ENCODE measurements at places on chromosomes 6 and 20.
A peak's percentile ranks its signal among the peaks of the same experiment; 100 is the strongest.

- peak; percentile 28 for DNase-seq
Measured at GRCh38 chr20:38833154-38833856, 27.8 kb downstream of the PPP1R16B start.

DNA sequence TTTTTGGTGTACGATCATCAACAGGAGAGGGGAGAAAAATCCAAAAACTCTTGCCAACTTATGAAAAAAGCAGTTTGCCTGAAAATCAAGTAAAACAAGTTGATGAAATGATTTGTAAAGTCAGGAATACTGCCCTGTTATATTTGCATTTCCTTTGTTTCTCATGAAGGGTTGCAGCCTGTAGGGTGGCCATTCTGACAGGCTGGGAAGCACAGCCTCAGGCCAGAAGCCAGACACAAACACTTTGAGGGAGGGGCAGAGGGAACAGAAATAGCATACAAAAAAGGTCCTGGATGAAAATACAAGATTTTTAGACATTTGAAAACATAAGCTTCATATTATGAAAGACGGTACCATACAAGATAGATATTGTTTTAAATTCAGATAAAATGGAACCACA, 109.8 kb downstream of the DTNBP1 start:
- no peak for DNase-seq

DNA sequence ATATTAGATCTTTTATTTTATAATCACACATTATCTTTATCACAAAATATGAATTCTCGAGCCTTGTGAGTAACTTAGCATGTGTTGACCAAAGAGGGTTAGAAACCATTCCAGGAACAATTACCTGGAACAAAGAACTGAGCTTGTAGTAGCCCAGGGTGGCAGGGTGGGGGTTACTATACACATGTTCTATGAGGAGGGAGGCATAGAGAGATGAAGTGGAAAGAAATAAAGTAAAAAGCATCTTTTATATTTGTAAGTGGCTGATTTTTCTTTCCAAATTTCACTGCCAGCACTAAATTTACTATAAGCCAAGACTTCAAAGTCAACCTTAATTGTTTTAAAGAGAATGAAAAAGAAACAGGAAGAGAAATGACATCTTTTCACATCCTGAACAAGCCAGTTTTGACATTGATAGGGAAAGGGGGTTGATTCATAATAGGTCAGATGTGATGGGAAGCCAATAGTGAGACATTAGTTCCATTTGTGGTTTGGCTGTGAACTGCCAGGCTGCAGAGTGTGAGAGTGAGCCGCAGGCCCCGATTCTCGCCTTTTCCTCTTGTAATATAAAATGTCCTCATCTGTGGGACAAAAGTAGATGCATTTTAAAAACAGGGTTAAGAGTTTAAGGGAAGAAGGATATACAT, 52.7 kb upstream of the MYB start:
- peak; percentile 25 for DNase-seq

DNA sequence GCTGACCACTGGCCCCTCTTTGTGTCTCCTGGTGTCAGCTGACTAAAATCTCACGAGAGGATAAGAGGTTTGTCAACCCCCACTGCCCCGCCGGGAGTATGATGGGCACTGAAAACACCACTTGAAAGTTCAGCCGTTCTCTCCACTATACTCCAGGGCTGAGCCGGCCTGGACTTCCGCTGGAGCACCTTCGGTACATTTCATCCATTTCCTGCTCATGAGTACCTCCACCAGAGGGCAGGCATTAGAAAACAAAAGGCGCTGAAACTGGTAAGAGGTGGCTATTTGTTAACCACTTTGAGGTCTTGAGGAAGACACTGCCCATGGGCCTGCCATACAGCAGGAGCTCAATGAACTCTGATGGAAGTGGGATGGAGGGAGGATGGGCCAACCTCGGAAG, 17.9 kb upstream of the ANKRD60 start:
- DNase-seq: no peak

GRCh38 chr6:118902726-118903125, 8.8 kb downstream of the ASF1A start:
- DNase-seq: no peak

- DNase-seq: no peak
Measured at GRCh38 chr20:44455126-44455525, 20.5 kb upstream of the TTPAL start.

GRCh38 chr6:33317419-33317668, 200 bp downstream of the ZBTB22 start:
- DNase-seq: no peak

DNA sequence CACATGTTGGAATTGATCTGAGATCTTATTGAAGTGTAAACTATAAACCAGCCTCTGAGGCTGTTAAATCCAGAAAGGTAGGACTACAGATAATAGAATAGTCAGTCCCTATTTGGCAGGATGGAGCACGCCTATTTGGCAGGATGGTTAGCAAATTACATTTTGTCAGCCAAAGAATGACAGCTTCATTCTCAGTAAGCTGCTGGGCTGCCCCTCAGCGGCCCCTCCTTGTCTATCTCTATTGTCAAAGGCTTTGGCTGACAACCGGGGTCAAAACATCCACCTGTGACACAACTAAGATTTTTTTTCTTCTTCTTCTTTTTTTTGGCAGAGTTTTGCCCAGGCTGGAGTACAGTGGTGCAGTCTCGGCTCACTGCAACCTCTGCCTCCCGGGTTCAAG, 123.4 kb upstream of the ECI2 start:
- DNase-seq: no peak

- peak; percentile 39 for DNase-seq
Measured at GRCh38 chr6:139027620-139028182, 844 bp upstream of the ABRACL start.

DNA sequence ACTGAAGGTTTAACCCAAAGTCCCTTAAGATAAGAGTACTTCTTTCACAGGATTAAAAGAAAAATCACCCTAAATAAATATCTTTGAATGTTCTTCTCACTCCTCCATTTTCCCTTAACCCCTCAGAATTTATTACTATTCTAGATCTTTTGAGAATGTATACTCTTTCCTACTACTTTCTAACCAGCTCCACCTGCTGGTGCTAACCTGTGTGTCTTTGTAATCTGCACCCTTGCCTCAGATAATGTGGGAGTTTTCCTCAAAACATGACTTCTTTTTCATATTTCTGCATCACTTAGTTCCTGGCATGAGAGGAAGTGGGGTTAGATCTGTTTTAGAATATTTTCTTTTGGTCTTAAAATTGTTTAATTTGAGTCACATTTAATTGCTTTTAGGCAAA, 394.2 kb downstream of the BMP2 start:
- DNase-seq: no peak

DNA sequence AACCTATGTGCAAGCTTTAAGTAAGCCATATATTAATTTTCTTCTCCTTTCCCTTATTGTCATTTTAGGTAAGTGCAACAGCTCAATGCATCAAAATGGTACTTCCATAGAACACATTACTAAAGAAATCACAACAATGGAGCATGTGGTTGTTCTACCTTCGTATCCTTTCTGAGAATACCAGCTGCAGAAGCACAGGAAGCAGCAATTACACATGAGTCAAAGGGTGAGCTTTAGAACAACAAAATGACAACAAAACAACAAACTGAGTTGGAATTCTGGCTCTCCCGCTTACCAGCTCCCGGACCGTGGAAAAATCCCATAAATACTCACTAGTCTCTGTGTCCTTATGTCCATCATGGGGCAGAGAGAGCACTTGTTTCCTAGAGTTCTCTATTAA, 108.9 kb downstream of the BCAS1 start:
- DNase-seq: no peak

DNA sequence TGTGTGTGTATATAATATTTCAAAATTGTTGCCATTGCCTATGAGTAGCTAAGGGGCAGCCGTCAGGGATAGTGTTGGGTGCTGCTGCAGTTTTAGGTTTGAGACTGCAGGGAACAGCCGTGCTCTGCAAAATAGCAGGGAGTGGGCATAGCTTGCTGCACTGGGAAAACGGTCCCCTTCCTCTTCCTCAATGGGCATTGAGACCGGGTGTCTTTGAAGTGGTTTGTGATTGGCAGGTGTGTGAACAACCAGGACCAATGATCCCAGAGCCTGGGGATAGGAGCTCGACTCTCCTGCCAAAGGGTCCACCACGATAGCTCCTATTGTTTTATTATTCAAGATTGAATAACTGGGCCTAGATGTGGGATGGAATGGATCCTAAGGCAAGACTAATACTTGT, 5.1 kb upstream of the EBF4 start:
- DNase-seq: no peak

DNA sequence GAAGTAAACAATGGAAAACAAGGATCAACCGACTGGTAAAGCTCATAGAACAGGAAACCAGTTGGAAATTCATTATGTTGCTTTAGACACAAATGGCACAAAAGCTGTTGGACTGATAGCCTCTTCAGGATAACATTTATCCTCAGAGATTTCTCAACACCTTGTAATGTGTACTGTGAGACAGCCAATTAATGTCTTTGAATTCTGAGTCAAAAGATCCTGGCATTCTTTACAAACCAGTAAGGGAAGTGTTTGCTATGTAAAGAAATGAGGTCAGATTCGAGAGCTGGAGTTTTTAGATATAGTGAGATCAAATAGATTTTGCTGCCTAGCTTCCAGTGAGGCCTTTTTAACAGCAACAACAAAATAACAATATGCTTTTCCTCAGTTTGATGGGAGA, 439.2 kb downstream of the C6orf118 start:
- DNase-seq: no peak

DNA sequence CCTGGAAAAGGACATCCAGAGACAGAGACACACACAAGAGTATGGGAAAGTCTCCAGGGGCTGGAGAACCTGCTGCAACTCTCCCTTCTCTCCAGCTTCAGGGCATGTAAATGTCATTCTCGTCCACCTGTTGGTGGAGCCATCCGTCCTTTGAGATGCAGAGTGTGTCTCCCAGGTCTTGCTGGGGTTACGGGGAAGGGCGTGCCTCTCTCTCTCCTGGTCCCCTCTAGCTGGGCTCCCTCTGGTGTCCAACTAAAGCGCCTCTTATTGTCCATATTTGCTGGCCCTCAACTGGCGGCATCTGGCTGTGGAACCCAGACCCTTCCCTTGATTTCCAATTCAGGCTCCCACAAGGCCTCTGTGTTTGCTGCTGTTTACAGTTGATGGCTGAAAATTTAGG, 244.1 kb downstream of the BMP7 start:
- DNase-seq: no peak

GRCh38 chr20:16490696-16491095, 82.6 kb downstream of the KIF16B start:
- no peak for DNase-seq

DNA sequence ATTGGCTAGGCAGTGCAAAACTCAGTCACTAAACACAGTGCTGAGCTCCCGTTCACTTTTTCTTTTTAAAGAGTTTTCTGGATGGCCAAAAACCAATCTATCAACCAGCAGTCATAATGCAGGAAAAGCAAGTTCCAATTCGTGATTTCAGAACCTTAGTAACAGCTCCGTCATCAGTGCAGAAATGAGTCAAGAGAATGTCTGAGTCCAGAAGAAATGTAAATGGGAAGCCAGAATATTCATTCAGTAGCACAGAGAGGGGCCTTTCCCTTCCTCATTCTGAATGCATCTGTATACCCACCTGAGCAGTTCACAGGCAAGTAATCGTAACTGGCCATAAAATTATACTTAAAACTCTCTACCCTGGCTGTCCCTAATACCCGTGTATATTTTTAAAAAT, 20.4 kb downstream of the HUS1B start:
- no peak for DNase-seq

DNA sequence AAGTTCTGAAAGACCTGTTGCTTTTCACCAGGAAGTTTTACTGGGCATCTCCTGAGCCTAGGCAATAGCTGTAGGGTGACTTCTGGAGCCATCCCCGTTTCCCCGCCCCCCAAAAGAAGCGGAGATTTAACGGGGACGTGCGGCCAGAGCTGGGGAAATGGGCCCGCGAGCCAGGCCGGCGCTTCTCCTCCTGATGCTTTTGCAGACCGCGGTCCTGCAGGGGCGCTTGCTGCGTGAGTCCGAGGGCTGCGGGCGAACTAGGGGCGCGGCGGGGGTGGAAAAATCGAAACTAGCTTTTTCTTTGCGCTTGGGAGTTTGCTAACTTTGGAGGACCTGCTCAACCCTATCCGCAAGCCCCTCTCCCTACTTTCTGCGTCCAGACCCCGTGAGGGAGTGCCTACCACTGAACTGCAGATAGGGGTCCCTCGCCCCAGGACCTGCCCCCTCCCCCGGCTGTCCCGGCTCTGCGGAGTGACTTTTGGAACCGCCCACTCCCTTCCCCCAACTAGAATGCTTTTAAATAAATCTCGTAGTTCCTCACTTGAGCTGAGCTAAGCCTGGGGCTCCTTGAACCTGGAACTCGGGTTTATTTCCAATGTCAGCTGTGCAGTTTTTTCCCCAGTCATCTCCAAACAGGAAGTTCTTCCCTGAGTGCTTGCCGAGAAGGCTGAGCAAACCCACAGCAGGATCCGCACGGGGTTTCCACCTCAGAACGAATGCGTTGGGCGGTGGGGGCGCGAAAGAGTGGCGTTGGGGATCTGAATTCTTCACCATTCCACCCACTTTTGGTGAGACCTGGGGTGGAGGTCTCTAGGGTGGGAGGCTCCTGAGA, at the start of gene HFE:
HFE (plus strand) TSS at position 146 of the 832 bp plus-strand sequence; CDS start at position 158, 12 bp downstream.
- peak; percentile 13 for DNase-seq

DNA sequence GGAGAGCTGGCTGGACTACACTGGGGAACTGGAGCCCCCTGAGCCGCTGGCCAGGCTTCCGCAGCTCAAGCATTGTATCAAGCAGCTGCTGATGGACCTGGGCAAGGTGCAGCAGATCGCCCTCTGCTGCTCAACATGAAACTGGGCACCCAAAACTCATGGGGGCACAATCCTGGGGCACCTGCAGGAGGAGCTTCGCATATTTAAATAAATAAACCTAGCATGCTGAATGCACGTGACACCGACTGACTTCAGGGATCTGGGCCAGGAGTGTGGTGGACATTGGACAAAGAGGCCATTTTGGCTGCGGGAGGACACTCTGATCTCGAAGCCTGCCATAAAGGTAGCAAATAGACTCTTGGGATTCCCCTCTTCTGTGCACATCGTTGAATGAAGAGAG, 6.8 kb downstream of the SCAND1 start:
- DNase-seq: peak; percentile 11

DNA sequence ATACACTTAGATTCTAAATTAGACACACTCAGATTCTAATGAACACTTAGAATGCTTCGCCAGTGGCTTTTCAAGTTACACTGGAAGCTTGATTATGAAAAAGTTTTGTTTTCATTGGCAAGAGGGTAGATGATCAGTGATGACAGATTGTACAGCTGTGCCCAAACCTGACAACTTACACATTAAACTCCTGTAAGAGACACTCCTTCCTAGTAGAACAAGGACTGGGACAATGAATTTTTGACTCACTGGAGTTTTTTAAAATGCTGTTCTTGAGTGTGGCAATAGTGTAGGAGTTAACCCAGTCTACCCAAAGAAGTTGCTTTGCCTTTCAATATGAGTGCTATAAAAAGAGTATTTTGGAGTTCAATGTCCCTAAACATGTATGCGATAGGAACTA, 140.8 kb downstream of the SLC16A10 start:
- DNase-seq: no peak

GRCh38 chr6:115947966-115948541, 112.6 kb downstream of the FRK start:
- no peak for DNase-seq

DNA sequence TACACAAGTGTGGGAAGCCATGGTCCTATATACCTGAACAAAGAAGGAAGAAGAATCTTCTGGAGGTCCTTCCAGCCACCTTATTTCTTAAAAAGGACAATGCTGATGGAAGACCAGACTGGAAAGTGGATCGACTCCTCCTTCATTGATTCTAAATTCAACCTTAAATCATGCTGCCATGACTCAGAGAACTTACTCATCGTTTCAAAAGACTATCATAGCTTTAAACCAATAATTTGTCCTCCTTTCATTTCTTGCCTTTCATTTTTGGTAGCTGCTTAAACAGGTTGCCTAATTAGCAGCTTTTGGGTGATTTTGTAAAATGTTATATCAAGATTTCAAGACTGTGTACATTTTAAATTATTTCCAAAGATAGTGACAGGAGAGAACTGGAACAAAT, 60.8 kb downstream of the RTN4IP1 start:
- DNase-seq: no peak
